Body of pancreas (tissue), 4 donors: ENCODE measurements at places on chromosomes 5 and 9. TPM values are rescaled to one million over a fixed set of nuclear protein-coding genes. Genes with fewer than 3 reads are reported as not detected.

LCN12 gene
- total RNA-seq = 4.9 TPM

PTPDC1 gene
- 12.2 TPM for total RNA-seq

PCDHA9 gene
- total RNA-seq = 3.3 TPM

- DNase-seq = no peak
Measured at GRCh38 chr9:109616571-109617120, 118.5 kb upstream of the PTPN3 start.

GRCh38 chr5:169064093-169064492, 236.8 kb downstream of the SLIT3 start:
- DNase-seq = peak; percentile 38

IL31RA gene
- not detected for total RNA-seq

- DNase-seq = no peak
Measured at GRCh38 chr9:14396171-14396570, 82.2 kb upstream of the NFIB start.

FAXDC2 gene
- total RNA-seq = 8.0 TPM

TPRN gene
- total RNA-seq = 90.0 TPM

PRELID1 gene
- total RNA-seq = 91.8 TPM

NIPAL4 gene
- total RNA-seq = not detected

- DNase-seq = no peak
Measured at GRCh38 chr9:101605547-101605946, 10.8 kb upstream of the PPP3R2 start.

GRCh38 chr5:38473008-38473407, 83.4 kb downstream of the LIFR start:
- DNase-seq = peak; percentile 36

WASHC1 gene
- total RNA-seq = 6.2 TPM

DNA sequence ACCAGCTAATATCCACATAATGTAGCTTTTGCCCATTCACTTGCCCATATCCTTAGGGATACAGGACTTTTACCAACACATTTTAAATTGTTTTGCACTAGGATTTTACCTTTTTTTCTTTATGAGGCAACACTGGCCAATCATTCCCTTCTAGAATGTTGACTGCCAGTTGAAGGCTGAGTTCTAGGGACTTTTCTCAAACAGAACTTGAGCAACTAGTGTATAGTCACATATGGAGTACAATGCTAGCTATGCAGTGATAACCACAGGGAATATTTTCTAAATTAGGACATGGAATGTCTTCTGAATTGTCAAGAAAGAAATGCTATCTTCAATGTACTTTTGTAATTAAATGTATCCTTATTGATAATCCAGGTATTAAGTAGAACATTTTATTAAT, 133.6 kb downstream of the OXCT1 start:
- no peak for DNase-seq

DNA sequence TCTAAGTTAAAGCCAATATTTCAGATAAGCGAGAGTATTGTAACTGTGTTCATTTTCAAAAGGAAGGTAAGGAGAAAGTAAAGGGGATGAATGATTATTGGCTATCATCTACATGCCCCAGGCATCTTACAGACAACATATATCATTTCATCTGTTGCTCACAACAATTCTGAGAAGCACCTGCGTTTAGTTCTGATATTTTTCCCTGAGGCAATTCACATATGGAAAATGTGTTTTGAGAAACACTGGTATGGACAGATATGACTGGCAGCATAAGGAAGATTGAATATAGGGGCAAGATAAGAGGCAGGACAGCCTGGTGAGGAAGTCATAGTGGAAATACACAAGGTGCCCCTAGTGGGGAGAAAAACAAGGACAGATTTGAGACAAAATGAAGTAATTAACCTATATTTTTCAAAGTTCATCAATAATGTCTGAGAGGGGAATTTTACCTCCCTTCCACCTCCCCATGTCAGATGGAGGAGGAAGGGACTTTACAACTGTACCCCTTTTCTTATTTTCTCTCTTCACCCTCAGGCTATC, 87.7 kb upstream of the TRIM32 start:
- no peak for DNase-seq

IFNA21 gene
- total RNA-seq = not detected

DNA sequence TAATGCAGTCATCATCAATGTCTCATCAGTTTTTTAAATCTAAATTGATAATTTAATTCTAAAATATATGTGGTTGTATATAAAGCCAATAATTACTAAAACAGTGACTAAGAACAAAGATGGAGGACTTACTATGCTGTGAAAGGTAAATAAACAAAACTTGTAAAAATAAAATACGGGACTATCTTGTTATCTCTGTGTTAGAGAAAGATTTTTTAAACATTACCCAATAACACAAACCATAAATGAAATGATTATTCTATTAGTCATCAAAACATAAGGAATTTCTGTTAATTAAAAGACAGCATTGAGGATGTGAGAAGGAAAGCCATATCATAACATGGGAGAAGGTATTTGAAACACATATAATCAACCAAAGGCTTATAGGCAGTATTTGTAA, 226.2 kb upstream of the SMC2 start:
- DNase-seq = no peak

DNA sequence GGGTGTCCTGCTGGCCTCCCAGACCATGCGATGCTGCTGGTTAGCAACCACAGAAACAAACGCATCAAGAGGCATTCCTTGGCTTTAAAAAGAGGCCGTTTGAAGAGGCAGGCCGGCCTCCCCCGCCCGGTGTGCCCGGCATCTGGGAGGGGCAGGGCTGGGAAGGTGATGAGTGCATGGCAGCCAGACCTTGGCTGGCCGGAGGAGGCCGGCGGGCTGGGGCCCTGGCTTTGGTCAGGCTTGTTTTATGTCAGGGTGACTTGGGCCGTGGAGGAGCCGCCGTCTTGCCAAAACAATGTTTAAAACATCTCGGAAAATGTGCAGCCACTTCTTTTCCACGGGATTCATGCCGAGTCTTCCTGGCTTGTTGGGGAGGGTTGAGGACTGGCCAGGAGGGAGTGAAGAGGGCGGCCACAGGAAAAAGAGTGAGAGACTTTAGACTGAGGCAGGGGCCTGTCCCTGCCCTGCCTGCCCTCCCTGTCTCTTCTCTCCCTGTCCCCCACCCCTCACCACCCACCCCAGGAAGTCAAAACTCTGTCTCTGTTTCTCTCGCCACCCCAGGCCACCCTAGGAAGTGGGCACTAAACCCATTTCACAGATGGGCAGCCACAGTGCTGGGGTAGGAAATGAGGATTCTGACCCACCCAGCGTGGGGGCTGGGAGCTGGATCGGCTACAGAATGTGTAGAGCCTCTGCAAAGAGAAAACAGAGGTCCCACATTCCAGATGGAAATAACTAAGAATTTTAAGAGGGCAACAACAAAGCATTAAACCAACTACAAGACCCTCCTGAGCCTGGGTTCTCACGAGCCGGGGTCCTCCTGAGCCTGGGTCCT, 143.0 kb downstream of the RXRA start:
- no peak for DNase-seq

DNA sequence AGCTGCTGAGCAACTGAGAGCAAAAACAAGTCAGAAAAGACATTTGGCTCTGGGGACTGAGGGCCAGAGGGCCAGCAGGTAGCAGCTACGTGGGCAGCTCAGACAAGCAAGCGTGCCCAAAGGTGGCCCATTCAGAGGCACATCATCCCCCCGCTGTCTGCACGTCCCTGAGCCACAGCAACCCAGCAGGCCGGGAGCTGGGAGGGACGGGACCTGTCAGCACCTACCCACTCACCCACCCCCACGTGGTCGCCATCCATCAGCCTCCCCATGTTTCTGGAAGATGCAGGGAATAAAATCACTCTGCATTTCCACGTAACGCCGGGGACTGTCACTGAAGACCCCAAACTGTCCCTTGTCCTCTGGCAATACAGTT, 167.8 kb downstream of the COL23A1 start:
- DNase-seq = no peak

GRCh38 chr5:124596595-124597421, 149.6 kb downstream of the ZNF608 start:
- peak; percentile 16 for DNase-seq
